ENCODE measurements at places on chromosomes 5 and 9.

GRCh38 chr5:150960791-150961396 lies 56.1 kb upstream of the ZNF300 start:
- DNase-seq: no peak

DNA sequence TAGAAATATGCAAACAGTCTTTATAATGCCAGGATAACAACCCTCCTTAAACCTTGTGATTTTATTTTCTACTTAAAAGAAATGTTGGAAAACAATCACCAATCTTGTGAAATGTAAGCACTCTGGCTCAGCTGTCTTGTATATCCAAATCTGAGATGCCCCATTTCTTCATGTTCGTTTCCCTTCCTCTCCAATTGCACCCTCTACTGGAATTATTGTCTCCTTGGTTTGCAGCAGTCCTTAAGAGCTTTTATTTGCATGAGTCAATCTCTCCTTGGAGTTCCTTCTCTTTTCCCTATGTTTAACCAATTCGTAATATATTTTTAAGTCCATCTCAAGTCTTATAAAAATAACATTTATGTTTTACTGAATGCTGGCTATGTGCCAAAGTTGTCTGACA lies 362.0 kb upstream of the CDH10 start:
- DNase-seq: no peak

DNA sequence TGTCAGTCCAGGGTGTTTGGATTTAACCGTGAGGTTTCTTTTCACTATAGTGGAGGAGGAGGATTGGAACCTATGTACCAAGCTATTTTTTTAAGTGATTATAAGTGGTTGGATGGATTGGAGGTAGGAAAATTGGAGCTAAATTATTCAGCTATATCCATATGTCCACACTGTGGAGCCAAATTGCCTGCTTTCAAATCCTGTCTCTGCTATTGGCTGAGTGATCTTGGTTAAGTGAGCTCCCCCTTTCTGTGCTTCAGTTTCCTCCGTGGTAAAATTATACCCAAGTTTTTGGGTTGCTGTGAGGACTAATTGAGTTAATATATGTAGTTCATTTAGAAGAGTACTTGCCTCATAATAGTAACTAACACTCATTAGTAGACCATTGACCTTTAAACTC lies 2.5 kb downstream of the CENPP start:
- DNase-seq: peak; percentile 68

GRCh38 chr5:38707352-38708210 lies 138.2 kb upstream of the OSMR start:
- no peak for DNase-seq

GRCh38 chr5:167485061-167485774 lies 806.2 kb upstream of the WWC1 start:
- DNase-seq: no peak

GRCh38 chr5:55187370-55187769 lies 14.4 kb upstream of the CDC20B start:
- DNase-seq: peak; percentile 24
